ENCODE measurements at places on chromosomes 4 and X.

DNA sequence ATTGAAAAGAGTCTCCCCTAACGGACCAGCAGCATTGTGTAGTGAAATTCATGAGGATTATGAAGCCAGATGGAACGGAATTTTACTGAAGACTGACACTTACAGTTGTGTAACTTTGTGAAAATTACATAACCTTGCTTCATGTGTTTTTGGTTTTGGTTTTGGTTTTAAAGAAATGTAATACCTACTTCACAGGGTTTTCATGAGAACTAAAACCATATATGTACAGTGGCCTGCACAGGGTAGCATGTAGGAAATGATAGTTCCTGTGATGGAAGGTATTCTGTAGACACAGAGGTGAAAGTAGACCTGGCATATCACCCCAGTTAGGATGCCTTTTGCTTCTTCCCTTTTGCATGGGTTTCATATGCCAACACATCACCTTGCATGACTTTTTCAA, 247.0 kb downstream of the BANK1 start:
- no peak for DNase-seq

- DNase-seq: no peak
These were observed 4.0 kb downstream of the C4orf46 start for GRCh38 chr4:158667651-158668198.

DNA sequence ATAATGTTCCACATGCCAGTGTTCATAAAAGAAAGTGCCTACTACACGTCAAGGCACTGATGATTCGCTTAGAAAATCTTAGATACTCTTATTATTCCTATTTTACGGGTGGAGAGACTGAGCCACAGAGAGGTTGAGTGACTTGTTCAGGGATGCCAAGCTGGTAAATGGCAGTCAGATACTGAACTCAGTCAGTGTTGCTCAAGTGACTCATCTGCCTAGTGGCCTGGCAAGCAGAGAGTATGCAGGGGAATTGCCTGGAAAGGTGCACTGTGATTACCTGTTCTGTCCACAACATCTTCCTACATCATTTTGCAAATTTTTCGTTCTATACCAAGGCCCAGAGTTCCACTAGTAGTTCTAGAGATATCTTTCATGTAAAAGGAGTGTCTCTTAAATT, 68.4 kb downstream of the RAPGEF2 start:
- no peak for DNase-seq

DNA sequence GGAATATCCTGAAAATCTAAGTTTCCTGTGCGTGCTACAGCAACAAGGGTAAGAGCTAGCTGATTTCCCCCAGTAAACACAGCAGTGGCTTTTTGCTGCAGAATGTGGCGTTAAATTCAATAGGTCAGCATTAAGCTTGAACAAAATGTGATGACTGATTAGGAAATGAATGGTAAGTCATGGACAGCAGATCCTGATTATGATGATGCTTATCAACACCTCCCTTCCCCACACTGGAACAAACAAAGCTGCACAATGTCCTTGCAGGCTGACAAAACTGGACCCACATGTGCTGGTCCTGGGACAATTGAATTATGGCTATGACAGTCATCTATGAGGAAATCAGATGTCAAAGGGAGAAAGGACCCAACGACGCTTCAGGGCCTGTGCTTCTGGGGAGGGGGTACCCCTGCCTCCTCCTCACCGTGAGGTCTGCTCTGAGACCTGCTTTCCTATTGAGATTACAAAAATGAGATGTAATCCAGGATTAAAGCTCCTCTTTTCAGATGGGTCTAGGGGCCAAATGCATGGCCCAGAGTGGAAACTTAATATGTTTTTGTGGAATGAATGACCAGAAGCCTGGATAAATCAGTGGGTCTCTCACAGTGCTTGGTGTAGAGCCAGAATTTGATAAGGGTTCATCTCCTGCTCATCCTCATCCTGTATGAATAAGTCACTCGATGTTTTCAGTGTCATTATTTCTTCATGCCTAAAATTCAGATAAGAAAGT, 32.0 kb upstream of the BOD1L1 start:
- DNase-seq: no peak

- no peak for DNase-seq
These were observed 134.3 kb upstream of the RPS6KA6 start for GRCh38 chrX:84322083-84322827.

DNA sequence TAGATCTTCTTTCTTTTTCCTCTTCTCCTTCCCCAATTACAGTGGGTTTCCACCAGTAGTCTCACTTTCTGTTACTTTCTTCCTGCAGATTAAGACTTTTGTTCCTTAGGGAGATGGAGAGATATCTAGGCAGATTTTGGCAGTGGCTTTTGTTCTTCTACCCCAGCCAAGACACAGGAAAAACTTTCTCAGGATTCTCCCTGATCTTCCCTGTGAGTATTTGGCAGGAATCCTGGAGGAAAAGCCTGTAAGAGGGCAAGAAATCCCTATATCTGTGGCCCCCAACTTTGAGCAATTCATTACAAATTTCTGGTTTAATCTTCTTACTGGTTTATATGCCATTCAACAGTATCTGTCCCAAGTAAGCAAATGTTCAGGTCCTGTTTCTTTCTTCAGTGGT, 21.9 kb downstream of the SLC9A7 start:
- no peak for DNase-seq

GRCh38 chr4:46442963-46443362, 53.0 kb upstream of the GABRA2 start:
- no peak for DNase-seq

DNA sequence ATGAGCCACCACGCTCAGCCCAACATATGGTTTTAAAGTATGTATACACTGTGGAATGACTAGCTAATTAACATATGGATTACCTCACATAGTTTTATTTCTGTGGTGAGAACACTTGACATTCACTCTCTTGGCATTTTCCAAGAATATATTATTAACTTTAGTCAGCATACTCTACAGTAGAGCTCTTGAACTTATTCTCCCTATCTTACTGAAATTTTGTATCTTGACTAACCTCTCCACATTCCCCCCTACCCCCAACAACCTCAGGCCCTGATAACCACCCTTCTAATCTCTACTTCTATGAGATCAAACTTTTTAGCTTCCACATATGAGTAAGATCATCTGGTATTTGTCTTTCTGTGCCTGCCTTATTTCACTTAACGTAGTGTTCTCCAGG, 38.6 kb upstream of the AGA start:
- no peak for DNase-seq

GRCh38 chr4:156169861-156170260, 216.2 kb upstream of the CTSO start:
- no peak for DNase-seq

- DNase-seq: no peak
These were observed 69.0 kb downstream of the SLC16A2 start for GRCh38 chrX:74490247-74490646.

- no peak for DNase-seq
These were observed 189.1 kb upstream of the ADGRL3 start for GRCh38 chr4:61011051-61011450.

DNA sequence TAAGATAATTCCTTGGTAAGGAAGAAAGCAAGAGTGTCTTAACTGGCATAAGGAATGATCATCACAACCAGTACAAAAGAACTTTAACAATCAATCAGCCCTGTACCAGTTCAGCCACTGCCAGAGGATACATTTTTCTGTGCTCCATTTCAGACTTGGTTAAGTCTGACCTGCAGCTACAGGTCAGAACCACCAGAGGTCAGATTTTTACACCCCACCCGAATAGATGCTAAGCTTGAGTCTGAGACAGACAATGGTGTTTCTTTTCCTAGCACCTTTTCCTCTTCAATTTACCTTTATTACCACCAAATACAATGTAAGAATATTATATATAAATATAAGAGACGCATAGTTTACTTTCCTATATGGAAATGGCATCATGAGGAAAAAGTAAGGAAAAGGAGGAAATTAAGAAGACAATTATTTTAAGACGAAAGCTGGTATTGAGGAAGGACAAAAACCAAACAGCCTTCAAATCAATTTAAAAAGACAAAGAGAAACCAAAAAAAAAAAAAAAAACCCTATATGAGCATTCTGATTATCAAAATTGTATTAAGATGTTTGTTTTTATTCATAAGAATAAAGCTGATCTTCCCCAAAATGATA, 215.3 kb upstream of the TTC29 start:
- DNase-seq: no peak

DNA sequence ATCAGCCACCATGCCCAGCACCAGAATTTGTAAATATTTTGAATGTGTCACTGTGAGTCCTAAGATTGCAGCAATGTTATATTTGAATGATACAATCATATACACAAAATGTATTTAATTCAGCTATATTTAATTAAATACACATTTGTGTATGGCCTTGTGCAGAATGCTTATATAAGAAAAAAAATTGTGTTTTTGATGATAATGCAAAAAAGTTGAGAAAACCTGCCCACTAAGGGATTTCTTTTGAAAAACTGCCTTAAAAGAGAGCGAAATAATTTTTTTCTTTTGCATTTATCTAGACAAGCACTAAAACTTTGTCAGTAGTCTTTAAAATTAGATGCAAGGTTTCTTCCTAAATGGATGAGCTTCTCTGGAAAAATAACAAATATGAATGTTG, 68.1 kb upstream of the OTUD4 start:
- DNase-seq: no peak

DNA sequence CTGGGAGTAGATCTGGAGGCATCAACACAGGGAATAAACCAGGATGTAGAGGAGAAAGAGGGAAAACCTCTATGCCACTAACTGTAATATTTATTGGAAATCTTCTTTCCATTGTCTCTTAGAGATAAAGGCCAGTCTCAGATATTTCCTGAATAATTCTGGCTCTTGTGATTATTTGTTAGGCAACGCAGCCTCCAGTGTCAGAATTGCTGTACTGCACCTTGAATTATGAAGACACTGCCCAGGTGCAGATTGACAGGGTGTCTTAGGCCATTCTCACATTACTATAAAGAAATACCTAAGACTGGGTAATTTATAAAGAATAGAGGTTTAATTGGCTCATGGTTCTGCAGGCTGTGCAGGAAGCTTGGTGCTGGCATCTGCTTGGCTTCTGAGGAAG, 100.7 kb upstream of the ZDHHC15 start:
- DNase-seq: no peak

DNA sequence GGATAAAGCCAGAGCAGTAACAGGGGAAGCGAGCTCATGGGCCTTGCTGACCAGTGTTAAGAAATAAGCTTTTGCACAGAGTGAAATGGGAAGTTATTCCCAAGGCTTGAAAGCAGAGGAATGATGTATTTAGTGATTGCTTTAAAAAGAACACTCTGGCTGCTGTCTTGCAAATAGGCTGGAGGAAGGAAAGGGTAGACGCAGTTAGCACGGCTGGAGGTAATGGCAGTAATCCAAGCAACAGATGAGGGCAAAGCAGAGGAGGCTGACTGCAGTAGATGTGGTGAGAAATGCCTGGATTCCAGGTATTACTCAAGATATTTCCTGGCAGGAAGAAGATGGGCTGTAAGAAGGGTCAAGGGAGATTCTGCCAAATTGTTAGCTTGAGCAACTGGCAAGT, 1342.3 kb upstream of the AGA start:
- no peak for DNase-seq

- no peak for DNase-seq
These were observed 342.8 kb downstream of the FBXW7 start for GRCh38 chr4:152193059-152193458.

DNA sequence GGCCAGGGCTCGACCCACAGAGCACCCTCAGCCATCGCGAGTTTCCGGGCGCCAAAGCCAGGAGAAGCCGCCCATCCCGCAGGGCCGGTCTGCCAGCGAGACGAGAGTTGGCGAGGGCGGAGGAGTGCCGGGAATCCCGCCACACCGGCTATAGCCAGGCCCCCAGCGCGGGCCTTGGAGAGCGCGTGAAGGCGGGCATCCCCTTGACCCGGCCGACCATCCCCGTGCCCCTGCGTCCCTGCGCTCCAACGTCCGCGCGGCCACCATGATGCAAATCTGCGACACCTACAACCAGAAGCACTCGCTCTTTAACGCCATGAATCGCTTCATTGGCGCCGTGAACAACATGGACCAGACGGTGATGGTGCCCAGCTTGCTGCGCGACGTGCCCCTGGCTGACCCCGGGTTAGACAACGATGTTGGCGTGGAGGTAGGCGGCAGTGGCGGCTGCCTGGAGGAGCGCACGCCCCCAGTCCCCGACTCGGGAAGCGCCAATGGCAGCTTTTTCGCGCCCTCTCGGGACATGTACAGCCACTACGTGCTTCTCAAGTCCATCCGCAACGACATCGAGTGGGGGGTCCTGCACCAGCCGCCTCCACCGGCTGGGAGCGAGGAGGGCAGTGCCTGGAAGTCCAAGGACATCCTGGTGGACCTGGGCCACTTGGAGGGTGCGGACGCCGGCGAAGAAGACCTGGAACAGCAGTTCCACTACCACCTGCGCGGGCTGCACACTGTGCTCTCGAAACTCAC, 3.6 kb downstream of the MID1IP1 start:
- no peak for DNase-seq

GRCh38 chr4:4415806-4416805, 29.2 kb downstream of the NSG1 start:
- DNase-seq: no peak

GRCh38 chr4:24742773-24743172, 52.6 kb upstream of the SOD3 start:
- no peak for DNase-seq

- no peak for DNase-seq
These were observed 117.8 kb downstream of the SCD5 start for GRCh38 chr4:82680834-82681233.

- no peak for DNase-seq
These were observed 88.4 kb downstream of the TTC29 start for GRCh38 chr4:146857298-146857697.

DNA sequence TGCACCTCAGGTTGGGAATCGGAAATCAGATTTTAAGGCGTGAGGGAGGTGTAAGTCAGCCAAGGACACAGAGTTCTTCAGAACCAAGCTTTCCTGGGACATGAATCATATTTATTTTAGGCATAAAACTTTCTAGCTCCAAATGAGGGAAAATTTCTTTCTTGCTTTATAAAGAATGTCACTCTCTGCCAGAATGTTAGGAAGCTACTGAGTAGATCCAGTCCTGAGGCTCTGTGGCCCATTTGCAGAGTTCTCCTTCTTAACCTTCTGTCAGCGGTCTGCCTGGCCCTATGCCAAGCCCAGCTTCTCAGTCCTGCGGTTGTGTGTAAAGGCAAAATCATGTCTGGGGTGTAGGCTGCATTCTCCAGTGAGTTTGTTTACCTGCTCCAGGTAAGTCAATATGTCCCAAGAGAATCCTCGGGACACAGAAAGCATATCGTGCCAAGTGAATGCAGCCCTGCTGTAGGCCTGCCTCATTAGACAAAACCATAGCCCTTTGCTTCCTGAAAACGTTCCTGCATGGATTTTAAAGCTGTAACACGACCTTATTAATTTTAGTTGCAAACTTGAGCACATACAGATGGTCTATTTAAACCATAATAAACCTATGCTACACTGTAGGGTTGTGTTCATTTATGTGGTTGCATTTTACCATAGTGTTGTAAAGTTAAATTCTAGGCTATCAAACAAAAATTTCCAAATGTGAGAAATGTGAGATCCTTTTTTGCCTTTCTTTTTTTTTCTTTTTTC, 29.2 kb upstream of the CCNI start:
- no peak for DNase-seq

GRCh38 chr4:109701566-109702410, 1.5 kb downstream of the CASP6 start:
- DNase-seq: no peak

Data from stimulated activated CD8-positive, alpha-beta memory T cell treated with anti-CD3 and anti-CD28 coated beads, Interleukin-15, amount 100 ng/mL, for 4 hours (primary cell).